Lung (tissue), 17 donors: ENCODE measurements at places on chromosomes 6 and 20. TPM values are rescaled to one million over a fixed set of nuclear protein-coding genes. Genes with fewer than 3 reads are reported as not detected.

GRCh38 chr20:1423625-1424106 lies 30.8 kb upstream of the FKBP1A start:
- peak; percentile 63 for DNase-seq

GRCh38 chr20:6533351-6533750 lies 234.1 kb upstream of the BMP2 start:
- peak; percentile 96 for DNase-seq

DNA sequence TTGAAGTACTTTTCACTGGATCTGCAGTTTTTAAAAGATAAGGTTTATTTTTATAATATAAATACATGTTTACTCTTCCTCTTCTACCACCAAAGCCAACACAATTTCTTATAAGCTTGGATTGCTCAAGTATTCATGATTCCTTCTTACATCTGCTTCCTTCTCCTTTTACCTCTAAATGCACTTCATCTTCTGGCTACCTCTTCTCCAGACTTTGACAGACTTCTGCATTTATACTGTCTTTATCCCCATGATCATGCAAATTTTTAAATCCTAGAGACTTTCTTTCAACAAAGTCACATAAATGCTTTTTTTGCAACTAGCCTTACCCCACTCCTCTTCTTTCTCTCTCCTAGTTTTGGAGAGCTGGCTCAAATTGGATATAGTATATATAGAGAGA lies 142.9 kb downstream of the TFAP2B start:
- no peak for DNase-seq

- no peak for DNase-seq
Observed at GRCh38 chr20:4469910-4470309, 251.8 kb upstream of the PRND start.

DNA sequence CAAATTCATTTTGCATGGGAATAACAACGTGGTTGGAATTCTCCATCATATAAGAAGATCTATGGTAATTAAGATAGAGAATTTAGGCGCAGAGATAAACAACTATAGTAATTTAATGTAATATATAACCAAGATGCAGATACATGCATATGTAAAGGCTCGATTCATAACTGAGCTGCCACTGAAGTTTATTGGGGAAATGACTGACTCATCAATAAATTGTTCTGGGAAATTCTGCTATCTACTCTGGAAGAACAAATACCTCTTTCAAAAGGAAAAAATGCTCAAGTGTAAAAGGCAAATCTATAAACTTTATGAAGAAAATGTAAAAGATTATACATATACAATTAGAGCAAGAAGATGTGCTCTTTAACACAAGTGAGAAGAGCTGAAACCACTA lies 596.4 kb downstream of the MMUT start:
- no peak for DNase-seq

DNA sequence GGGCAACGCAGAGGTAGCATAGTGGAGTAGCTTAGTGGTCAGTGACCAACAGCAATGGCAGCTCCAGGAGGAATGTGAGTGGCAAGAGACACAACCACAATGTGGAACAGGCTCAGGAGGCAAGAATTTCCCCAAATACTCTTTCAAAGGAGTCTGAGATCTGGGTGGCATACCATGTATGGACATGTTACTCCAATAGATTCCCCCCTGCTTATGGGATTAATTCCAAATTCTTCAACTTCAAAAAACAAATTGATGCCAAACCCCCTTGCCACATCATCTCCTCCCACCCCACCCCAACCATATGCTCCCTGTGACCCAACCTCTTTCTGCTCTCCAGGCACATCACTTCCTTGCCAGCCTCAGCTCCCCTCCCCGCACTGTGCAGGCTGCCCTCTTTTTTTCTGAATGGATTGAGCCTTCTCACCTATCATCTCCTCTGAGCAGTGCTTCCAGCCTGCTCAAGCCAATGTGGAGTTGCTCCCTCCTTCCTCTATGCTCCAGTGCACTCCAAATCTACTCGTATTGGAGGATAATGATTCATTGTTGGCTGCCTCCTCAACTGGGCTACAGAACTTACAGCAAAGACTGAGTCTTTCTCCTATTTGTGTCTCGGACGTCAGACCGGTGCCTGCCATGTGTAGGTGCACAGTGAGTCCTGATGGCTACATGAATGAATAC lies 93.0 kb upstream of the CEP85L start:
- DNase-seq, result no peak

The LY6G6F gene
- polyA plus RNA-seq, result not detected

The MUC22 gene
- 0.02 TPM for polyA plus RNA-seq

The MYBL2 gene
- polyA plus RNA-seq, result 2.1 TPM

The WFDC5 gene
- 0.57 TPM for polyA plus RNA-seq
